ENCODE measurements at places on chromosomes 13 and 19. TPM values are rescaled to one million over a fixed set of nuclear protein-coding genes. Genes with fewer than 3 reads are reported as not detected.

DNA sequence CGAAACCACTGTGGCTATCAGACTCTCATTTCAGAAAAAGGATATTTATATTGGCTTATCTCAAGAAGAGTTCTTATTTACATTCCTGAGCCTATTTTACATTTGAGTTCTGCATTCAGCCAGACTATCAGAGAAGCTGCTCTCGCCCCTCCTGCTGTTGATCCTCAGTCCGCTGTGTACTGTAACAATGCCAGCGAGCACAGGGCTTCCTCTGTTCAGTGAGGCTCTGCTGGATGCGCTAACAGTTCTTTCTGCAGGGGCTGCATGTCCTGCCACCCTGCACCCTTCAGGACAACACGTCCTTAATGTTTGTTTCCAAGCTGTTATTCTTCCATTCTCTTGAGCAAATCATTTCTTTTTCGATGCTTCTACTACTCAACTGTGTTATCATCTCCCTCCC lies 463.7 kb upstream of the SGCG start:
- DNase-seq: no peak

DNA sequence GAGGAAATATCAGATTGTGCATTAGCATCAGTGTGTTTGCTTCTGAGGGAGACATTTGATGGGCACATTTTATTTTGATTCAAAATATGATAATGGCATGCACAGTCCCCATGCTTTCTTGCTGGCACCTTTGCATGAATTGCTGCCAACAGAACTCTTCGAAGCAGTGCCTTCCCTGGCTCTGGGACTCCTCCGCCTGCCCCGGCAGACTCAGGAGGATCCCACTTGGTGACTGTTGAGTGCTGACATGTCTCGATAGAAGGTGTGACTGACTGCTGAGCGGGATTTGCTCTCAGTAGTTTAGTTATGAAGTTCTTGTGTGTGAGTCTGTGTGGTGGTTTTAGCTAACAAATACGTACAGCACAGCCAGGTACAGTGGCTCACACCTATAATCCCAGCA lies 239.7 kb downstream of the FGF9 start:
- no peak for DNase-seq

GRCh38 chr19:49065905-49066512 lies 1.4 kb upstream of the NTF4 start:
- DNase-seq: no peak

DNA sequence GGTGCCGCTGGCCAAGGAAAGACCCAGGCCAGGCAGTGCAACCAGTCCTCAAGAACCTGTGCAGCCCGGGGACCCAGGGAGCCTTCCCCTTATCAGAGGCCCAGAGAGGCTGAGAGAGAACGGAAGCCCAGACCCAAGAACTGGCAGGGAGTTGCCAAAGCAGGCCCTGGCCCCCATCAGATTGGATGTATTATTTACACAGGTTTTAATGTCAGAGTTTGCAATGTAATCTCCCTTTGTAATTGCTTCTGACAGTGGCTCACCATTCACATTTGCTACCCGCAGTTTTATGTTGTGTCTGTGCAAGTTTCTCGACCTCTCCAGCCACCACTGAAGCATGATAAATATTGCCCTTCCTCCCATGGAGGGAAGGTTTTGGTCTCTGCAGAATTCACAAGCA lies 660.9 kb downstream of the LIG4 start:
- no peak for DNase-seq

DNA sequence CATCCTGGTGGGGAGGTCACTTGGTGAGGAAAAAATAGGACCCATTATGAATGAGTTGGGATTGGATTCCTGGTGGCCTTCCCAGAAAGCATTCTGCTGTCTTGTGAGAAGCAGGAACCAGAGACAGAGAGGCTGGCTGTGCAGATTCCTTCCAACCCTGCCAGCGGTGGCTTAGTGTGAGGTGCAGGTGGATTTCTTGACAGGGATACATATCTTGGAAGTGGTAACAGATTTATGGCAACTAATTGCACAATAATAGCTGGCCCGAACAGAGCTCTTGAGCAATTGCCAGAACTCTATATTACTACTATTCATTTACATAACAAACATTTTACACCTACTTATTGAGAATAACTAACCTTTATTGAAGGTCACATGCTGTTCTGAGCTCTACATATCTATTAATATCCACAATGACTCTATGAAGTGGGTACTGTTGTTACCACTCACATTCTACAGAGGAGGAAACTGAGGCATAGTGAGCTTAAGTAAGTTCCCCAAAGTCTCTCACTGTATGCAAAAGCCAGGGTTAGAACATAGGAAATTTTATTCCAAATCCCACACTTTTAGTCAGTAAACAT lies 173.9 kb upstream of the SERP2 start:
- no peak for DNase-seq

- no peak for DNase-seq
Measured at GRCh38 chr19:17604372-17605025, 49.0 kb downstream of the COLGALT1 start.

DNA sequence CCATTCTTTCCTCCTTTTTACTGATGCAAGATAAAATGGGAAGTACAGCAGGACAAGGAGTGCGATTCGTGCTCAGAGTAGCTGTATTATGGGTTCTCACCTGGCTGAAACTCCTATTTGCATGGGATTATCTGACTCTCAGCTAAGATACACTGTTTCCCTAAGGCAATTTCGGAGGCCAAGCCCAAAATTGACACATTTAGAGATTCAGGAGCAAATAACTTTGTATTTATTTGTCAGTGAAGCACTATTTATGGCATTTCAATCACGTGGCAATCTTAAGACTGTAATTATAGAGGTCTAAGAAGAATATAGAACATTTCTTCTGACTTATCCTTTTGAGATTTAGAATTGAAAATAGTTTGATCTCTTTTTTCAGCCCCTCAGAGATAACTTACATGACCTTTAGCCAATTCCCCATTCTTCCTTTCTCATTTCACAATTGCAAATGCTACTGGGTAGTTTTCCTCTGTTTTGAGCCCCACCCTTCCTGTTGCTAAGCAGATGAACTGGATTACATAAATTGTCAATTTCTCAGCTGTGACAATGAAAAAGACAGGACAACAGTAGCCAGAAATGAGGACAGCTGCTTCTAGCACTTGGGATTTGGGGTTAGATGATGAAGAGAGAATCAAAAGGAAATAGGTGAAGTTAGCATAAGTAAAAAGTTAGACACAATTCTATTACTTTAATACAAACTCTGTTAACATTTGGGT lies 122.7 kb upstream of the FRY start:
- no peak for DNase-seq

- DNase-seq: no peak
Measured at GRCh38 chr13:106159295-106160195, 375.9 kb downstream of the EFNB2 start.

- no peak for DNase-seq
Measured at GRCh38 chr19:15297416-15298224, 34.7 kb downstream of the BRD4 start.

DNA sequence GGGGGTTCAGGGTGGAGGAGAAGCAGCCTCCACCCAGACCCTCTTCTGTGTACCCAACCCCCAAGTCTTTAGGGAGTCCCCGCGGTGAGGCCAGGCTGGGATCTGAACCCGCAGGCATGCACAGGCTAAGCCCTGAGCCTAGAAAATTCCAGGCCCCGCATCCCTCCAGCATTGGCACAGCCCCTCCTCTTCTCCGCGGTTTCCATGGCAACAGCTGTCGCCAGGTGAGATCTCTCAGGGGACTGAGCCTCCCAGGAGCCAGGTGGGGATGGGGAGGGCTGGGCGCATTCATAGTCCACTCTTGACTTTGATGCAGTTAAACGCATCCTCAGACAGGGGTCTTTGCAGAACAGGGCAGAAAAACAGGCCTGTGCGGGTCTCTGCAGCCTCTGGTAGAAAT lies 48.3 kb upstream of the USP29 start:
- DNase-seq: no peak

DNA sequence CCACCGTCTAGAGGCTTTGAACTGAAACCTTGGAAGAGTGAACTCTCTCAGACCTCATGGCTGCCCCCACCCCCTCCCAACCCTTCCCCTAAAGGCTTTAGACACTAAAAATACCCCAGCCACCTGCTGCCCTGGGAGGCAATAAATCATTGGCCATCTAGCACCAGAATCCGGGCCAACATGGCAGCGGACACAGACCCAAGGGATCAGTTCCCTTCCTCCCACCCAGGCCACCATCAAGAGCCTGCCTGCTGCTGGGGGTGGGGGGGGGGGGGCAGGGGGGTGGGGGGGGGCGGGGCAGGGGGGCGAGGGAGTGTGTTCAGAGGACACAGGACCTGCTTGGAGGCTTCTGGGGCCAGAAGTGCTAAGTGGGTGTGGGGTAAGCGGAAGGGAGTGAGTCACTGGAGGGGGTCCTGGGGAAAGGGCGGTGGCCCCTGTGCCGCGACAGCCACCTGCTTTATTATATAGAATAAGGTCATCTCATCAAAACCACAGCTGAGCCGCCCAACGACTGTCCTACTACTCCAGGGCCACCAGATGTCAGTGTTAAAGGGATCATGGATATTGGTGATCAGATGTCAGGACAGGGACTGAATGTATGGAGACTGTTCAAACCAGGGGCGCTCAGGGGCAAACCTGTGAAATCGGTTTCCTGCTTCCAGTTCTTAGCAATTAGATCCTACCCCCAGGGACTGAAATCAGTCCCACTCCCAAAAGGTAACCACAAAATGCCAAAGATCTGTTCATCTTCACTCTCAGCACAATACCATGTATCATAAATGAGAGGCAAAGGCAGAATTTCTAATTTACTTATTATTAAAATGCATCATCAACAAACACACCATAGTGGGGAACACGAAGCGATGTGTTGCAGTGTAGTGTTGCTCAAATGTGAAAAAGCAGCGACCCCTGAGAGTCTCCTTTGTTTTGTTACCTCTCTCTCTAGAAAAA lies 24.3 kb downstream of the ARL11 start:
- no peak for DNase-seq

GRCh38 chr13:80605011-80605410 lies 264.1 kb upstream of the SPRY2 start:
- DNase-seq: no peak

DNA sequence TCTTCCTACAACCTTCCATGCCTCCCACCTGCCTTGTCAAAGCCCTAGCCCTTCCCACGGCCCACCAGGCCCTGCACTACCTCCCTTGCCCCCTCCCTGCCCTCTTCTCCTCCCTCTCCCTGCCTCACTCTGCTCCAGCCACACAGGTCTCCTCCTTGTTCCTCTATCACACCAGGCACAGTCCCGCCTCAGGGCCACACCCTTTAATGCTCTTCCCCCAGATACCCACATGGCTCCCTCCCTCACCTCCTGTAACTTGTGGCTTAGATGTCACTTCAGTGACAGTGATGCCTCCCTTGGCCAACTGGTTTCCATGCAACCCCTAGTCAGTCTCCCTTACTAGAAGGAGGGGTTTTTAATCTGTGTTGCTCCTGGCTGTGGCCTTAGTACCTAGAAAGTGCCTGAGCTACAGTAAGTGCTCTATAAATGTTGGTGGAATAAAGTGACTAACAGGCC lies 1.3 kb downstream of the SIRT6 start:
- DNase-seq: no peak

- DNase-seq: no peak
Measured at GRCh38 chr13:67229481-67230403, at the start of gene PCDH9. Gene PCDH9, minus strand, starts transcription at chr13:67230336. Its CDS starts 1,896 bp downstream, at chr13:67228440.

DNA sequence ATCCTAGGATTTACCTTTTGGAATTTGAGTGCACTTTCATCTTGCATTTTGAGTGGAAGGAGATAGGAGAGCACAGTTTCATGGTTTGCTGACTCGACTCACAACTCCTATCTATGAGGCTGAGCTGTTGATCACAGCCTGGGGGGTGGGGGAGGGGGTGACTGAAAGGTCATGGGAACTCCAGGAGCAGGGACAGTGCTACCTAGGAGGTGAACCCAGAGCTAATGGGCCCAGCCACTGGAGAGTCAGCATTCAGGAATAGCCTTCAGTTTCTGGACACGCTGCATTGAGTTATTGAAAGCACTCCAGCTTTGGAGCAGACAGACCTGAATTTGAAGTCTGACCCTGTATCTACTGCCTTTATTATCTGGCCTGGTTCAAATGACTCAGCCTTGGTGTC lies 339.9 kb downstream of the SLC7A1 start:
- DNase-seq: no peak

GRCh38 chr13:76969488-76970365 lies 21.4 kb downstream of the ACOD1 start:
- DNase-seq: no peak

- DNase-seq: no peak
Measured at GRCh38 chr19:13208672-13209483, 58.7 kb downstream of the IER2 start.

DNA sequence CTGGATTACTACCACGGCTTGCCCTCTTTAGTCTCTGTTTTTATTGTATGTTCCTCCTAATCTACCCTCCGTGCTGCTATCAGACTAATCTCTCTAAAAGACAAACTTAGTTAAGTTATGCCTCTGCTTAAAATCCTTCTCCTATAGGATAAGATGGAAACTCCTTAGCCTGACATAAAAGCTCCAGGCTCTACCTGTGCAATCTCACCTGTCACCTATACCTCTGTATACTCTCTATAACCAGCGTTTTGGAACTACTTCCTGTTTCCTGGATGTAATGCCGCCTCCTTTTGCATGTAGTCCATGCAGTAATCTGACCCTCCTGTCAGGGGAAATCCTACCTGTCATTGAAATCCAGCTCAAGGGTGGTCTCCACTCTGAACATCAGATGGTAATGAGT lies 41.2 kb downstream of the OLFM4 start:
- DNase-seq: no peak

DNA sequence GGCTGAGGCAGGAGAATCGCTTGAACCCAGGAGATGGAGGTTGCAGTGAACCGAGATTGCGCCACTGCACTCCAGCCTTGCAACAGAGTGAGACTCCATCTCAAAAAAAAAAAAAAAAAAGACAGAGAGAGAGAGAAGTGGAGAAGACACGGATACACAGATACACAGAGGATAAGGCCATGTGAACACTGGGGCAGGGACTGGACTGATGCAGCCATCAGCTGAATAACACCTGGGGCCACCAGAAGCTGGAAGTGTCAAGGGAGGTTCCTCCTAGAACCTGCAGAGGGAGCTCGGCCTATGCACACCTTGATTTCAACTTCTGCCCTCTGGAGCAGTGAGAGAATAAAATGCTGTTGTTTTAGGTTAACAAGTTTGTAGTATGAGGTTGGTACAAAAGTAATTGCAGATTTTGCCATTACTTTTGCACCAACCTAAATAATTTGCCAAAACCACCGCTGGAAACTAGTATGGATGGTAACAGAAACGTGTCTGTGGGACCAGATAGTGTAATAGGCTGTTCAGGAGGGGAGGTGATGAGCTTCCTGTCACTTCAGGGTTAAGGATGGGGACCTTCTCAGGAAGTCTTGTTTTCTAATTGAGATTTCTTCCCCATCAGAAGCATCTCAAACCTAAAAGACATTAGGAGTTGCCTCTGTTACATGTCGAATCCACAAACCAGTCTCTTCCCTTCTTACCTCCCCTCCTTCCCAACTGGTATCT lies 36.4 kb upstream of the IGSF23 start:
- no peak for DNase-seq

The ZNF560 gene
- 0.05 TPM for total RNA-seq

The BRME1 gene
- 1.5 TPM for total RNA-seq

The PLPPR3 gene
- 0.19 TPM for total RNA-seq

The CLEC4M gene
- total RNA-seq: 0.19 TPM

The LRG1 gene
- total RNA-seq: 0.52 TPM

The TINCR gene
- total RNA-seq: 0.19 TPM

All from thymus (tissue), 14 donors.